ENCODE measurements at places on chromosomes 16 and 17.

GRCh38 chr16:64826374-64826773 is 295.5 kb downstream of the CDH11 start:
- no peak for DNase-seq

DNA sequence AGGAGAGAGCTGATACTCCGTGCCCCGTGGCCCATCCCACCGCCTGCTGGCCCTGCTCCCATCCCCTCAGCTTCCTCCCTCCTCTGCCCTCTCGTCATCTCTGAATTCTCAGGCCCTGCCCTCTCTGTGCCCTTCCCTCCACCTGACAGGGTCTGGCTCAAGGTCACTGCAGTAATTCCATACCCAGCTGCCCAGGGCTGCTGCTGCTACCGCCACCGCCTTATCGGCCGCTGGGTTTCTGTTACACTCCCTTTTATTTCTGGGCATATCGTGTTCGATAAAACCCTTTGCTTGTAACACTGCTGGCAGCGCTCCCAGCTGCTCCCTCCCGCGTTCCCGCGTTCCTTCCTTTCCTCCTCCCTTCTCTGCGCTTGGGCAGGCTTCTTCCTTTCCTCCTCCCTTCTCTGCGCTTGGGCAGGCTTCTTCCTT is 1.2 kb downstream of the EPN3 start:
- no peak for DNase-seq

GRCh38 chr16:59259074-59259949 is 525.2 kb upstream of the GOT2 start:
- no peak for DNase-seq

DNA sequence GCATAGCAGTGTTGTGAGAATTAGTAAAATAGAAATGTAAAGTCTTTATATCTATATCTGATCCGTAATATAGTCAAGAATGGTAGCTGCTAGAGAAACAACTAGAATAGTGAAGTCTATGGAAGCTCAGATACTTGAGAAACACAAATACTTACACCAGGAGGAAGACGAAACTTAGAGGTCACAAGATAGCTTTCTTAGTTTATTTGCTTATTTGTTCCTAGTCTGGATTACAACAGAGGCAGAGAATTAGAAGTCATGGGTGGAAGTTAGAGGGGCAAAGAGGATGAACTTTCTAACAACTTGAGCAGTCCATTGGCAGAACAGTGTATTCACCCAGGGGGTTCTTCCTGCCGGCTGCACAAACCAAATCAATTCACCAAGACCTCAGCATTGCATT is 13.9 kb downstream of the GNGT2 start:
- DNase-seq: no peak

DNA sequence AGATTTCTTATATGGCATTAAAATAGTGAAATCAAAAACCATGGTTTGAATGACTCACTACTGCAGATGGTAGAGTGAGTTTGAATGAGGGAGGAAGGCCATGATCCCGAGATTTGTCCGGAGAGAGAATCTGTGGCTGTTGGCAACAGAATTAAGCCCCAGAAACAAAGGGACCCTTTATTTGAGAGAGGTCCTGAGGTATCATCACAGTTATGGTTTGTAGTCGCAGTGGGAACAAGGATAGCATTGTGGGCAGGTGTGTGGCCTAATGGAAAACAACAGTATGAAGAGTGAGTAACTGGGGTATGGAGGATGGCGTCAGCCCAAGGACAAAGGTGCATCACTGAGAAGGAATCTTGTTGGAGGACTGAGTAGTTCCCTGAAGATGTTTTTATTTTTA is 8.5 kb upstream of the ZFP3 start:
- no peak for DNase-seq

- DNase-seq: no peak
Observed at GRCh38 chr17:76734080-76734840, 2.9 kb downstream of the SRSF2 start.

DNA sequence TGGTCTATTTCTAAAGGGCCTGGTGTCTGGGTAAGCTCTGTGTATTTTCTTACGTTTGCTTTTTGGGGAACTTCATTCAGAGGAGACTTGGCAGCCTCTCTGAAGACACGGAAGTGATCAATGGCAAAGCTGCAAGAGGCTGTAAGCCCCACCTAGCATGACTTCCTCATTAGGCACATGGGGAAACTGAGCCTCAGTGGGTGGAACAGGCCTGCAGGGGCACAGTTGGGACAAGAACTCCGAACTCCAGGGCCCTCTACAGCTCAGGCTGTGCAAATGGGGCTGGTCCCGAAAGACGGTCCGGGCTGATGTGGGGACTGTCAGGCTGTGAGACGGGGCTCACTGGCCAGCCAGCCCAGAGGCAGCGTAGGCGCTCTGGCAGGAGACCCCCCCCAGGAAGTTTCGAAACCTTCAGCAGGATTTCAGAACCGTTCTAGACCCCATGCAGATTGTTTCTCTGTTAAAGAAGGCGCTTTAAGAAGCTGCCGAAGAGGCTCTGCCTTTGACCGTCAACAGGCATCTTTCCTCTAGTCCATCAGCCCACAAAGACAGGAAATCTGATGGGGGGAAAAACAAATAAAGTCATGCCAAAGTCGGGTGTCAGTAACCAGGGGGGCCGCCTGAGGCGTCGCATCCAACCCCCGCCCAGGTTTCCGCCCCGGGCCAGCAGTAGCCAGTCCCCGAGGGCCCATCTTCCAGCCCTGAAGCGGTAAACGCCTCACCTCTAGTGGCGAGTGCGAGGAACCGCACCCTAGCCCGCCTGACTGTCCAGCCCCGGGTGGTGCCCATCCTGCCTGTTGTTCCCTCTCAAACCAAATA is 79.8 kb upstream of the TBC1D3K start:
- DNase-seq: peak; percentile 56

- DNase-seq: no peak
Observed at GRCh38 chr17:53892222-53892621, 69.5 kb downstream of the KIF2B start.

- no peak for DNase-seq
Observed at GRCh38 chr17:77737442-77738265, 220.8 kb upstream of the TNRC6C start.

DNA sequence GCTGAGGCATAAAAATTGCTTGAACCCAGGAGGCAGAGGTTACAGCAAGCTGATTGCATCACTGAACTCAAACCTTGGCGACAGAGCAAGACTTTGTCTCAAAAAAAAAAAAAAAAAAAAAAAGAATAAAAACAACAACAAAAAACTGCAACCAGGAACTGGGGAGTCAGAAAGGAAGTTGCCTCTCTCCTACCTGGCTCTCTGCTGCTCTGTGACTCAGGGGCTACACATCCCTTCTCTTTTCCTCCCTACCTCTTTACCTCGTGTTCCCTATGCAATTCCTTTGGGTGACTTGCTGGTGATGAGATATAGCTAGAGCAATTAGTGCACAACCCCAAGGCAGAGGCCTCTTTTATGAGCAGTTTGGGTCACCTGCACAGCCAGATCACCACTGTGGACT is 95.9 kb downstream of the ABCC1 start:
- no peak for DNase-seq

DNA sequence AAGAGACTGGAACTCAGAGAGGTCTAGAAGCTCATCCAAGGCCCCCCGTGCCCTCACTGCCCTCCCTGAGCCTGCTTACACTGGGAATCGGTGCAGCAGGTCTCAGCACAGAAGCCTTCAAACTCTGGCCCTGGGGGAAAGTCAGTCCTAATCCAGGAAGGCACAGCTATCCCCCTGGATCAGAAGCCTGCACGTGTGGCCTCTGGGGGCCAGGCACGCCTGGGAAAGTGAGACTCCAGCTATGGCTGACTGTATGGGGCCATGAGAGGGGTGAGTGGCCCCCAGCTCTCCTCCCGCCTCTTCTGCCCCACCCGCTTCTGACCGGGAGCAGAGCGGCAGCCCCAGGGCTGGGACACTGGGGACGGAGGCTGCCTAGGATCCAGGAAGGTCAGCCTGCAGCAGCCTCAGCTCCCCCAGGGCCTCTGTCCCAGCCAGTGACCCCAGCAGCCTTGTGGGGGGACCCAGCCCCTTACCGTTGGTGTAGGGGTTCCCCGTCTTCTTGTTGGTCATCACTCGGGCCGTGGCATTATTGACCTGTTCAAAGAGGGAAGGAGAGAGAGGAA is 26.6 kb downstream of the ENGASE start:
- DNase-seq: no peak

- DNase-seq: no peak
Observed at GRCh38 chr17:33021731-33022408, 30.2 kb downstream of the SPACA3 start.

DNA sequence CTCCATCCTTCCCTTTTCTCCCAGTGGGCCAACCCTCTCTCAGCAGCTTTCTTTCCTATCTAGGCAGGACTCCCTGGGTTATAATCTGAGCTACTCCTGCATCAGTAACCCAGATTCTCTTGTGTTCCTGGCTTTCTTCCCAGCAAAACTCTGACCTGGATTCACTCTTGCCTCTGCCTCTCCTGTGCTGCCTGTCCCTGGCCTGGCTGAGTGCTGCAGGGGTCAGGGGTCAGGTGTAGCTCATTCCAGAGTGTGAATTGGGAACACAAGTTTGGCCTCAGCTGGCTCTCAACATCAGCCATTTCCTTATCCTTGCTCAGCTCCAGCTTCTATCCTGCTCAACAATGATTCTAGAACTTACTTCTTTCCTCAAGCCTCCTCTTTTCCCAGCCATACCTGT is 2.5 kb upstream of the ST6GALNAC2 start:
- DNase-seq: no peak

DNA sequence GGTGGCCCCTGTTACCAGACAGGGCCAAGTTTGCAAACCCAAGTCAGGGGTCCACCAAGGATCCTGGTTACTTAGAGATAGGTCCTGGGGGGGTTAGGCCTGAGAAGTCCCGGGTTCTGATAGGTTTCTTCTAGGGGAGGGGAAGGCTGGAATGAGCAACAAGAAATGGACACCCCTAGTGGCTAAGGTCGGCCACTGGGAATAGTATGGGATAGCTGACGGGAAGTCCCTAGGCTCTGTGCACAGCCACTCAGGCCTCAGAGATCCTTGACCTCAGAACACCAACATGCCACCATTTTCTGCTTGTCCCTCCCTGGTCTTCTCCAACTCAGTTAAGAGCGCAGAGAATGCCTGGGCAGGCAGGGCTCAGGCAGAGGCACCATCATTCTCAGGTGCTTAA is 13.4 kb downstream of the TK2 start:
- no peak for DNase-seq

GRCh38 chr16:7910116-7910515 is 577.5 kb downstream of the RBFOX1 start:
- DNase-seq: no peak

- no peak for DNase-seq
Observed at GRCh38 chr16:87764600-87765472, 950 bp downstream of the KLHDC4 start.

DNA sequence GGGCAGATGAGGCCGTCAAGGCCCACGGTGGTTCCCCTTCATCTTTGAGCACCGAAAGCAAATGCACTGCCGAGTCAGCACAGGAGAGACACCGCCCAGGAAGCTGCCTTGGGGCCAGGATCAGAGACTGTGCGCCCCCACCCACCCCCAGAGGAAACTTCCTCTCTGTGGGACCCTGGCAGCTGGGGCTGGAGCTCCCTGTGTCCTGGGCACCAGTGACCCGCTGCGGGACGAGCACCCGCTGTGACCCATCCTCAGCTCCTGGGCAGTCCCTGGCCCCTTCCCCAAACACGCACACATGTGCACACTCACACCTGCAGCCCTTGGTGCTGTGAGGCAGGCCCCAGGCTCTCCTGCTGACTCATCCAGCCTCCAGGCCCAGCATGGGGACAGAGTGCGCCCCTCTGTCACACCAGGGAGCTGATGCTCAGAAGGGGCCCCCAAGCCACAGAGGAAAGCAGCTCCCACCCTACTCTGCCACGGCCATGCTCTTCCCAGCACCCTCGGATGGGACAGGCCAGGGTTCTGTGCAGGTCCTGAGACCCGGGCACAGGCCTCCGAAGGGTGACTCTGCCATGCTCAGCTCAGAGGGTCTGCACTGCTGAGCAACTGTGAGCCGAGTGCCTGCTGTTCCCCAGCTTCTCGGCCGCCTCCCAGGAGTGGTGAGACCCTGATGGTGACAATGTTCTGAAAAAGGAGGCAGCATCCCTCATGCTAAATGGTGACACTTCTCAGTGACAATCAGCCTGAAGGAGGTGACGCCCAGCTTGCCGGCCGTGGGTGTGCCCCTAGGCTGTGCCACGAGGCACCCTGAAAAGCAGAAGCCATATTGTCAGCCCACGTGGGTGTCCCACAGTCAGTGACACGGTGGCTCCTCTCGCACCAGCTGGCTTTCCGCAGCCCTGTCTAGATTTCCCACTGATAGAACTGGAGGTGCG is 3.6 kb downstream of the PIEZO1 start:
- peak; percentile 64 for DNase-seq

DNA sequence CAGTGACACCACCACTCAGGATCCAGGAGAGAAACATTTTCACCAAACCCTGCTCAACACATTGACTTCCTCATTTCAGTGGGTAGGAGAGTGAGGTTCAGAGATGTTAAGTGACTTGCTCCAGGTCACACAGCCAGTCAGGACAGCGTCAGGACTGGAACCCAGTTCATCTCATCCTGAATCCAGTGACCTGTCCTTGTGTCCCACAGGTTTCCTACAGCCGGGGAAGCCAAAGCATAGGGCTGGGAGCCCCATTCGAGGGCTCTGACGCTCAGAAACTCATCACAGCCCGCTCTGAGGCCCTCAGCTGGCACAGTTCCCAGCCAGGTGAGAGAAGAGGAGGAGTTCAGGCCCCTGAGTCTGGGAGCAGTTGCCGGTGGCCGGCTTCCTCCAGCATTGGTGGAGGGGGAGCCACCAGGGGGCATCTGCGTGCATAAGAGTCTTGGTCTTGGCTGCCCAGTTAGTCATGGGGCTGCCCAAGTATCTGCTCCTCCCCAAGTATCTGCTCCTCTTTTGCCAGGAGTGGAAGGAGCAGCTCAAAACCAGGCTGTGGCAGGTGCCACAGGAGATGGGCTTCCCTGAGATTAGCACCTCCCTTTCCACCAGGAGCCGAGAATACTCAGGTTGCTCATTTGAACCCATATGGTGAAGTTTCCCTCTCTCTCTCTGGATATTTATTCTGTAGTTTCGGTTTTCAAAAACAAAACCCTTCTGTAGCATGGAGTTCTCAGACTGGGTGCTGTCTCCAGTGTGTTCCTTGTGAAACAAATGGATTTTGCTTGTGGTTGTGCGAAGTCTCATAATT is 56.0 kb downstream of the TNFRSF13B start:
- DNase-seq: no peak

DNA sequence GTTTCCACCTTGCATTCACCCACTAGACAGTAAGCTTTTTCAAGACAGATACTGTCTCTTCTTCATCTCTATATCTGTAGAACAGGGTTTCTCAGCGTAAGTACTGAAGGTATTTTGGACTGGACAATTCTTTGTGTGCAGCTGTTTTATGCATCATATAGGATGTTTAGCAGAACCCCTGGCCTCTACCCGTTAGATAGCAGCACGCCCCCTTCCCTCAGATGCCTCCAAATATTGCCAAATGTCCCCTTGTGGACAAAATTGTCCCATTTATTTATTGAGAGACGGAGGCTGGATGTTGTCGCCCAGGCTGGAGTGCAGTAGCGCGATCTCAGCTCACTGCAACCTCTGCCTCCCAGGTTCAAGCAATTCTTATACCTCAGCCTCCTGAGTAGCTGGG is 263.3 kb upstream of the TBX2 start:
- DNase-seq: no peak

Data from activated T-helper 2 cell treated with anti-CD3 and anti-CD28 coated beads, Interferon-gamma antibody, Interleukin-2, Interleukin-4, amounts not matched to agents 10 μg/mL and 5 μg/mL and 100 μg/mL, durations not matched to agents 14 hours and 24 hours and 36 hours (primary cell).